ENCODE measurements at places on chromosomes 5 and 9.

GRCh38 chr5:81505672-81506071 is 111.7 kb upstream of the ACOT12 start:
- no peak for DNase-seq

DNA sequence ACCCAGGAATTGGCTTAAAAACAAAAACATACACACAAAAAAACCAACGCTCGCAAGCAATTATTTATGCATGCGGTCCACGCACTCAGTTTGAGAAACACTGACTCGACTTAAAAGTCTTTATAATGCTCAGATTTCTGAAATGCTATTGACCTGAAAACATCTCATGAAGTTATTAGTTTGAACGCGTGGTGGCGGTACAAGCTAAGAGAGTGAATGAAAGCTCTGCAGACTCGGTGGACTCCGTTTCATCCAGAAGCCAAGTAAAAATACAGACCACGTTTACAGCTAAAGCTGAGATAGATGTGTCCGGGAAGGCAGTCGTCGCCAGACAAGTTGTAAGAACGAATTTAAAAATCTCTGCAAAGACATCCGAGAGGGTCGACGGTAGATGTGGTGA is at the start of gene PCDHB6:
TSS of gene PCDHB6 (plus strand) at position 246 of the 400 bp plus-strand sequence. CDS start 201 bp downstream, outside the sequence.
- no peak for DNase-seq

- DNase-seq: no peak
Observed at GRCh38 chr5:59299006-59299405, 594.5 kb downstream of the PDE4D start.

DNA sequence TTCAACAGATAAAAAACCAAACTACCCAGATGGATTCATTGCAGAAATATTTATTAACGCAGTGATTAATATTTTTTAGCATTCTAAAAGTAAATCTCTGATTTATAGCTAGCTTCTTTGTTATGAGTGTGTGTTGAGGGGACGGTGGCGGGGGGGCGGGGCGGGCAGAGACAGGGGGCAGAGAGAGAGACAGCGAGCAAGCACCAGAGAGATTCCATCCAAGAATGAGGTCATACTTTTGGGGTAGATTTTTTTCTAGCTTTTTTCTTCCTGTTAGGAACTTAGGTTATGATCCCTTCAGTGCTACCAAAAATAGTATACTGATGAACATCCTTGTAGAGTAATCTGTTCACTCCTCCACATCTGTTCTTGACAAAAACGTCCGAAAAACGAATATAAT is 500 bp upstream of the ZNF883 start:
- no peak for DNase-seq

GRCh38 chr9:78127279-78128225 is 95.9 kb upstream of the GNAQ start:
- DNase-seq: no peak

DNA sequence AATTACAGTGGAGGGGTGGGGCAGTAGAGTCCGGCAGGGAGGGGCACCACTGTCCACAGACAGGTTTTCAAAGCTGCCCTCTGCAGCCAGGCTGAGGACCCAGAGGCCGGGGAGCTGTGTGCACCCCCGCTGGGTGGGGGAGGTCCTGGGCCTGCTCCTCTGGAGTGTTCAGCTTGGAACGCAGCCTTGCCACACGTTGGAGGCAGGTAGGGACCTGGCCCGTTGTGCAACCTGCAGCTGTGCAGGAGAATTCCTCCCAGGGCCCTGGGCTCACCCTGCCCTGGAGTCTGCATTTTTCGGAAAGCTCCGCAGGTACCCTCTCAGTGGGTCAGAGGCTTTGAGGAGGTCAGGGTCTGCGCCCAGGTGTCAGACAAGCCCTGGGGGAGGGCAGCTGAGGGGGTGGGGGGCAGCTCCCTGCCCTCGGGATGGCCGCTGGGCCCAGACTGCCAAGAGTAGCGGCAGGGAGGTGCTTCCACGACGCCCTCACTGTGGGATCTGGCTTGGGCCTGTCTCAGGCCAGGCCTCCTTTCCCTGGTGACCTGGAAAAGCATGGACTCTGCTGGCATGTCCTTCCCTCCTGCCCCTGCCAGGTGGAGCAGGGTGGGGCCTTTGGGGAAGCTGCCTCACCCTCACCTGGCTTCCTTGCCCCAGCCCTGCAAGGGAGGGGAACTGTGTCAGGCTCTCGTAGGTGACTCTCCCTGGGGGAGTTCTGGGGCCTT is 29.5 kb downstream of the RXRA start:
- no peak for DNase-seq

GRCh38 chr5:181198905-181199519 is 6.0 kb downstream of the TRIM7 start:
- DNase-seq: no peak

DNA sequence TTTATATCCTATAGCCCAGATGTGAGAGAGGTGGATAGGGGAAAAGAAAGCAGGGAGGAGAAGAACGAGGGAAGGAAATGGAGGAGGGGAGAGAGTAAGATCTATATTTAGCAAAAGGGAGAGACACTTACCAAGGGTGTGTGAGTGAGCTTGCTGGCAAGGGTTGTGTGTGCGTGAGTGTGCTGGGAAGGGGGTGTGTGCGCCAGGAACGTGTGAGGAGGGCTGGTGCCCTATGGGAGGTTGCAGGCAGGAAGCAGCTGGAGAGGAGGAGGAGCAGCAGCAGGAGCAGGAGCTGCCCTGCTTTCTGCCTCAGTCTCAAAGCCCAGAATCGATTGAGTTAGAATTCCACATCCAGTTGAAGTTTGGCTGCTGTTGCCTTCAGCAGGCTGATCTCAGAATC is 148.3 kb upstream of the RUSC2 start:
- DNase-seq: no peak

- no peak for DNase-seq
Observed at GRCh38 chr9:35861161-35861897, 8.9 kb downstream of the OR13J1 start.

- no peak for DNase-seq
Observed at GRCh38 chr9:117612317-117612716, 91.9 kb upstream of the TLR4 start.

- DNase-seq: peak; percentile 38
Observed at GRCh38 chr9:88173378-88173999, 35.2 kb upstream of the SPATA31C2 start.

- no peak for DNase-seq
Observed at GRCh38 chr5:173640156-173640804, 23.8 kb upstream of the BOD1 start.

DNA sequence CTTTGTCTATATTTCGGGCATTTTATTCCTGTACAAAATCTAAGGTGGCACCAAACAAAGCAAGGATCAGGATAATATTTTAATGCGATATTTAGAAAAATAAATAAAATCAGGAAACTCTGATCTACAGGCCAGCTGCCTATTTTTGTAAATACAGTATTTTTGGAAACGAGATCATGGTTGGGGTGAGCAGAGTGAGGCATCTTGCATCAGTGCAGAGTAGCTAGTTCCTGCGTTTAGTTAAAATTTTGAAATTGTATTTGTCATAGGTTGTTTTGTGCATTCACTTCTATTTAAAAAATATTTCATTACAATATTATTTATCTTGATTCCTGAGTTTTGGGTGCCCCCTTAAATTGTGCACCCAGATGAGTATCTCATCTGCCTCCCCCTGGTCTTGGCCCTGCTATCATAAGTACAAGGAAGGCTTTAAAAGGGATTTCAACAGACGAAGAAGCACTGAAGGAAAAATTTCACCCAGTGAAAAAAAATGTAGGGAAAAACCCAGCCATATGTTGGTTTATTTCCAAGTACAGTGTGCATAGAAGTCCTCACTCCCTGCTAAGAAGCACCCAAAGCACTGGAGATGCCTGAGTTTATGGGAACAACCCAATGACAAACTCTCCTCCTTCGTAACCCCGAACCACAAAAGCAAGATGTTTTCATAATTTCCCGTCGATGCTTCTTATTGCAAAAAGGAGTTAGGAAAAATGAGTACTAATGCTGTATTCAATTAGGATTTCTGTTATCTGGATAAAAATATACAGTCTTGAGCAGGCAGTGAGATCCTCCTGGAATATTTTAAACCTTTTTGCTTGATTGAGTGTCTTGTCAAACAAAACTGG is 304.7 kb upstream of the CLINT1 start:
- no peak for DNase-seq

- DNase-seq: no peak
Observed at GRCh38 chr5:170785416-170785815, 1.9 kb downstream of the GABRP start.

- no peak for DNase-seq
Observed at GRCh38 chr9:110351009-110351467, 13.4 kb upstream of the TXNDC8 start.

DNA sequence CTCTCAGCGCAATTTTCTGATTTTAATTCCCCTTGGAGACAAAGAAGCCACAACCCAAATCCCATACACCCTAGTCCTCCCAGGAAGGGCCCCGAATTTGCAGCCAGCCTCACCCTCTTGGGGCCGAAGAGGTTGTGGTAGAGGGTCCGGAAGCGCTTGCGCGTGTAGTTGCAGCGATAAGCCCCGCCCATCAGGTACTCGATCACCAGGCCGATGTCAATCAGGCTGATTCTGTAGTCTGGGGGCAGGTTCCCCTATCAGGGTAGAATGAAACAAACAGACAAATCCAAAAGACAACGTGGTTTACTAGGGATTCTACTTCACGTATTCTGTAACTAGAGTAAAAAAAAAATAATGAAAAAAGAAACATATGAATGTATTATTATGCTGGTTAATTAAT is 210.6 kb upstream of the KLF9 start:
- DNase-seq: no peak

- DNase-seq: no peak
Observed at GRCh38 chr9:134441227-134442084, 115.2 kb downstream of the RXRA start.

DNA sequence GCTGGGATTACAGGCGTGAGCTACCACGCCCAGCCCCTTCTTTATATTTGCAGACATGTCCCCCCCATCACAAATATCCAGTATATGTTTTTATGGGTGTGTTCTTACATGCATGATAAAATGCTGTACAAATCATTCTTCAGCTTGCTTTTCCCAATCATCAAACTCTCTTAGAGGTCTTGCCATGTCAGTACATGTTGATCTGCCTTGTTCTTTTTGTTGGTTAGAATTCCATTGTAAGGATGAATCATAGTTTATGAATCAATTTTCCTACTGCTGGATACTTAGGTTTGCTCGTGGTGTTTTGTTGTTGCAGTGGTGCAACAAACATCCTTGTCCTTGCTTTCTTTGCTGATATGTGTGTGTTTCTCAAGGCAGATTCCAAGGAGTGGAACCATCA is 79.9 kb upstream of the NEURL1B start:
- DNase-seq: no peak

DNA sequence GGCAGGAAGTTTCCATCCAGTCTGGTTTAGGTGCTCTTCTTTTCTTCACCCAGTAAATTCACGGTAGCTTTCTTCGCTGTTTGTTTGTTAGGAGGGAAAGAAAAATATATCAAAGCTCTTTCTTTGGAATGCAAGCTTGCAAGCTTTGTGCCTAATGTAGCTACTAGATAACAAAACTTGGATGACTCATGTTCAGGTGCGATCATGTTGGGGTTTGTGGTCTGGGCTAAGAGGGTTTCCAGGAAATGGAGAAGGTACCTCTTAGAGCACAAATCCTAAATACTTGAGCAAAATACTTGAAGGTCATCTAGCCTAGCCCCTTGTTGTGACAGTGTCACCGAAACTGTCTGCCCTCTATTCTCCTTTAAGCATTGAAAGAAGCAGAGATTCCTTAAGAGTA is 17.7 kb downstream of the SRP19 start:
- DNase-seq: no peak

- no peak for DNase-seq
Observed at GRCh38 chr9:134735441-134736175, 94.0 kb downstream of the COL5A1 start.

- DNase-seq: no peak
Observed at GRCh38 chr5:32848681-32849080, 137.6 kb downstream of the NPR3 start.

- no peak for DNase-seq
Observed at GRCh38 chr5:37859805-37860204, 20.0 kb upstream of the GDNF start.

- DNase-seq: no peak
Observed at GRCh38 chr9:85118990-85119755, 449.6 kb downstream of the NTRK2 start.

DNA sequence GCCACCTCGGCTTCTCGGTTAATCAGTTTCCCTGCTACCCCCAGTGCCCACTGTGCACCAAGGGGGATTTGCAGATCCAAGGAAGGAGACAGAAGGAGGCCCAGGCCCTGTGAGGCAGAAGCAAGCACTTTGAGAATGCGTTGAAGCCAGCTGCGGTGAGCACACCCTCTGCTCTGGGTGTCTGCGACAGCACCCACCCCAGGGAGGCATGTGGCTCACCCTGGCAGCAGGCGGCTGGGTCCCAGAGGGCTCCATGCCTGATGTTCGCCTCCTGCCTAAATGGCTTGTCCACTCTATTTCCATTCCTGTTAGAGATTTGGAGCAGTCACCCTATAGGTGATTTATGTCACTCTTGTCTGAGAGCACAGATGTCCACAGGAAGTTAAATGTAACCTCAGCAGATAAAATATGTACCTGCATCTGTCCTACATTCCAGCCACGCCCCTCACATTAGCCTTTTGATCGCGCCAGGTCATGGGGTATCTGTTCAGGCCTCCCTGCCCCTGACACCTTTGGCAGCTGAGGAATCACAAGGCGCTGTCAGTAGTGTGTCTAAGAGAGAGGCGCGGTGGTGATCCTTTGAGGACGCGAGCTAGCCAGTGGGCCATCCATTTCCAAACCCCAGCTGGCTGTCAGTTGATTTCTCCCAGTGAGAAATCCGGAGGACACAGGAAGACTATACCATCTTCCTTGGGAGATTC is 28.1 kb downstream of the PTGES2 start:
- DNase-seq: no peak

DNA sequence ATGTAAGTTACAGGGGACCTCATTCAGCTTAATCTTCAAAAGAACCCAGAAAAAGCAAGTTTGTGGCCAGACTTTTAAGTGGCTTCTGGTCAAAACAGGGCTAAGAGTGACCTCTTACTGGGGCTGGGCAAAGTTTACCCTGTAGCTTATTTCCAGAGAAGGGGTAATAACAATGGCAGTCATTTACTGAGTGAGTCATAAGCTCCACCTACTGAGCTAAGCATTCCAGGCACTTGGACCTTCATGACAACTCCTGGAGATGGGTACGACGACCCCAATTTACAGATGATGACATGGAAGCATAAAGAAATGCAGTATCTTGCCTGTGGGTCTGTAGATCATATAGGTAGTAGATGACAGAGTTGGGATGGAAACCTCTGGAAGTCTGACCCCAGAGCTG is 4.7 kb upstream of the GPR151 start:
- peak; percentile 39 for DNase-seq

GRCh38 chr9:134475011-134475790 is 148.9 kb downstream of the RXRA start:
- no peak for DNase-seq

- DNase-seq: no peak
Observed at GRCh38 chr5:140367256-140368013, 7.4 kb downstream of the SLC4A9 start.

GRCh38 chr5:39577529-39577928 is 152.7 kb upstream of the DAB2 start:
- DNase-seq: no peak
